ENCODE measurements at places on chromosomes 11 and 22. TPM values are rescaled to one million over a fixed set of nuclear protein-coding genes. Genes with fewer than 3 reads are reported as not detected.
A peak's percentile ranks its signal among the peaks of the same experiment; 100 is the strongest.

DNA sequence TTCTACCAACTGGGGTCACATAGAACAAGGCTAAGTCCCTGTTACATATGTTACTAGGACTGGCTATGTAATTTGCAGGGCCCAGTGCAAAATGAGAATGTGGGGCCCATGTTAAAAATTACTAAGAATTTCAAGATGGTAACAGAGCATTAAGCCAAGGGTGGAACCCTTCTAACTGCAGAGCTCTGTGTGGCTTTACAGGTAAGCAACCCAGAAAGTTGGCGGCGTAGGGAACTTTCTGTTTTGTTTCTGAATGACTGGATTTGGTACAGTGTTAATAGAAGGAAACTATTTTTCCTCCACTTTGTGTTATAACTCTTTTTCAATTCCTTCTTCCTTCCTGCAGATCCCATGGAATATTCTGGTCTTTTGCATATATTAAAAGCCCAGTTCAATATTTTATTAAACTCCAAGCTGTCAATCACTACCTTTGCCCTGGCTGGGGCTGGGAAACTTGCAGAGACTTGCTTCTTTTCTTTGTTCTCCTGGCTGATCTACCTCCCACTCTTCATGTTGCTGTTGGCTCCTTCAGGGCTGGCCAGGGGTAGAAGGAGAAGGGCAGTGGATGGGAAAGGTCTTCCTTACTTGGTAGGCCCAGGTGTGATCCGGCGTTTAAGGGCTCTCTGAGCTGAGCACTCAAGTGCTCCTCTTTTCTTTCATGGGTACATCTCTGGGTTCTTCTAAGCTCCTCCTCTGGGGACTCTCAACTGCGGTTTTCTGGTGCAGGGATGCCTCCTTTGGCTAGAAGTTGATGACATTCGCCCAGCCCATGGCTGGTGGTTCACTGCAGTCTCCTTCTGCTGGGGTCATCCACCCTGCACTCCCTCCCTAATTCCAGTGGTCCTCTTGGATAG lies 67.7 kb downstream of the SNX19 start:
- no peak for DNase-seq

- DNase-seq: no peak
These were observed 124.1 kb upstream of the MPPED2 start for GRCh38 chr11:30710221-30710620.

DNA sequence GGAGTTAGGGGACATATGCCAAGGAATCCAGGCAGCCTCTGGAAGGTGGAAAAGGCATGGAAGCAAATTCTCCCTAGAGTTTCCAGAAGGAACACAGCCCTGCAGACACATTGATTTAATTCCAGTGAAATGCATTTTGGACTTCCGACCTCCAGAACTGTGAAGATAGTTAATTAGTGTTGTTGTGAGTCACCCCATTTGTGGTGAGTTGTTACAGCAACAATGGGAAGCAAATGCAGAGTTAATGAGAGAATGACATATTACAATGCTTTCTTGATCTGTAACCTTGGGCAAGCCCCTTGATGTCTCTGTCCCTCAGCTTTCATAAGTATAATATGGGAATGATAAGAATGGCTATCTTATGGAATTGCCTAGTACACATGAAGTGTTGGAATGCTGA lies 178.7 kb downstream of the KIRREL3 start:
- no peak for DNase-seq

DNA sequence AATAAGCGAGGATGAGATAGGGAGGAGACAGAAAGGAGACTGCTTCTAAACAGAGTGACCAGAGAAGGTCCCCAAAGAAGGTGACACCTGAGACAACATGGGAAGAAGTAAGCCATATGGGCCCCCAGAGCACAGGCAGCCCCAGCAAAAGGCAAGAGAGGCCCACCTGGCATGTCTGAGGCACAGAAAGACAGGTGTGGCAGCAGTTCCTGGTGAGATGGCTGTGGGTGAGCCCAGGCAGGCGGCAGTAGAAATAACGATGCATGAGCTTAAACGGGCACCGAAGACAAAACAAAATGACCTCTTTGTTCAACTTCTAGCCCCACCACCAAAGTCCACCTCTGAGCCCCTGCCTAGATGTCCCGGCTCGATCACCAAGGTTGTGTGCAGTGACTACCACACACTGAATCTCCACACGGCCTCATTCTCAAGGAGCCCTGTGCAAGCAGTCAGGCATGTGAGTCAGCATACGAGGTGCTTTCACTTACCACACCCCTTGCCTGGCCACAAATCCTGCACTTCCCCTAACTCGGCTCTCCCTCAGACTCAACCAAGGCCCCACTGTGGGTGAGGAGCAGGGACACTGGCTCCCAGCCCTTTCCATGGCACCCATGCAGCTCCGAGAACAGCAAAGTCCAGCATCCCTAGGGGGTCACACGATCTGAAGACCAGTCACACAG lies 77.6 kb downstream of the PACSIN2 start:
- DNase-seq: no peak

- no peak for DNase-seq
These were observed 65.6 kb downstream of the CD44 start for GRCh38 chr11:35204614-35205013.

- DNase-seq: no peak
These were observed 156.7 kb downstream of the CNTN5 start for GRCh38 chr11:99177446-99177845.

- DNase-seq: no peak
These were observed 3.3 kb downstream of the TMEM121B start for GRCh38 chr22:17117890-17118289.

DNA sequence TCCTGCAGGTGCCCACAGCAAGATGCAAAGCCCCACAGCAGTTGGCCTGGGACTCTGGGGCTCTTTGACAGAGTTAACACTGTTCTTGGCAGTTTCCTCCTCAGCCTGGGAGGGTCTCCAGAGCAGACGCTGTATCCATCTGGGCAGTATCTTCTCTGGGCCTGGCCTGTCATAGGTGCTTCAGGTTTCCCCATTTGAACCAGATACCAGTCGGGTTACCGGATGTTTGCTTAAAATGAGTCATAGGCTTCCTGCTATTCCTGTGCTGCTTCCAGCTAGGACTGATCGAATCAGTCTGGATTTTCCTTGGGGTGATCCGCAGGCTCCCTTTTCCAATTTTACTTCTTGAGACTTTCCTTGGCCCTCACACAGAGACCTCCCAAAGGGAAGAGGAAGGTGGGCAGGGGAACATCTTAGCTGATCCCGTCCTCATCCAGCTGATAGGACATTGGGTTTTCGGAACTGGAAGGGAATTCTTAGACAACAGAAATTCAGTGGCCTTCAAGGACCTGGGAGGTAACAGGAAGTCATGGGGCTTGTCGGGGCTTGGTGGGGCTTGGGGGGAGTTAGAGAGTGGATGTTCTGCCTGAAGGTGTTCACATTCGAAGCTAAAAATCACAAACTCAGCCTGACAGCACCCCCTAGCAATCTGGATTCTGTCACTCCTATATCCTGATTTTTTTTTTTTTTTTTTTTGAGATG lies 2.4 kb upstream of the RANGAP1 start:
- no peak for DNase-seq

- no peak for DNase-seq
These were observed 27.3 kb upstream of the ELF5 start for GRCh38 chr11:34540870-34541269.

GRCh38 chr11:117479372-117479771 lies 151.7 kb downstream of the CEP164 start:
- DNase-seq: no peak

DNA sequence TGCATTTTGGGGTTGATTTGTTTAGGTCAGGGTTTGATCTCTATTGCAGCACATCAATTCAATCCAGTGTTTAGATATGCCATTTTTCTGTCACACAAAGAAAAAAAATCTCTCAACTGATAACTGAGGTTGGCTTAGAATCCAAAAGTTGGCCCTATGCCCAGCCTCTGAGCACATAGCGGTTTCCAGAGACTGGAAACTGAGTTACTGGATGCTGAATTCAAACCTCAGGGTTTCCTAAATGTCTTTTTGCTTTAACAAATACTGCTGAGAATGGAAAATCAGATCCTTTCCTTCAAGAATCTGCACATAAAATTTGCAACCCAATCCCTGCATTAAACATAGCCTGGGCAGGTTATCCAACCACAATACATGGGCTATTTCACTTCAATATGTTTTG lies 4.0 kb downstream of the P4HA3 start:
- DNase-seq: no peak

CALCA gene
- total RNA-seq: not detected

RAB30 gene
- 134 TPM for total RNA-seq

- no peak for DNase-seq
These were observed 66.2 kb downstream of the THAP12 start for GRCh38 chr11:76314741-76315090.

DNA sequence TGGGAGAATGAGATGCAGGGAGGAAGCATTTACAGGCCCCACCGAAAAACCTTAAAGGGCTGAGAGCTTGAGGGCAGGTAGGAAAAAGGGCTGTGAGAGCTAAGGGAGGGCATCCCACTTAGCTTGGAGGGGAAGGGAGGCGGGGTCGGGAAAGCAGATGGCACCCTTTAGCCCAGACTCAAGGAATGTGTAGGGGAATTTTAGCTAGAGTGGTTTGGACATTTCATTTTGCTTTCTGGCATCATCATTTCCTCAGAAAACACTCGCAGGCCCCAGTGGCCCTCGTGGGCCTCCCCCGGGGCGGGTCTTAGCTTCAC lies 846 bp upstream of the STIM1 start:
- DNase-seq: no peak

DNA sequence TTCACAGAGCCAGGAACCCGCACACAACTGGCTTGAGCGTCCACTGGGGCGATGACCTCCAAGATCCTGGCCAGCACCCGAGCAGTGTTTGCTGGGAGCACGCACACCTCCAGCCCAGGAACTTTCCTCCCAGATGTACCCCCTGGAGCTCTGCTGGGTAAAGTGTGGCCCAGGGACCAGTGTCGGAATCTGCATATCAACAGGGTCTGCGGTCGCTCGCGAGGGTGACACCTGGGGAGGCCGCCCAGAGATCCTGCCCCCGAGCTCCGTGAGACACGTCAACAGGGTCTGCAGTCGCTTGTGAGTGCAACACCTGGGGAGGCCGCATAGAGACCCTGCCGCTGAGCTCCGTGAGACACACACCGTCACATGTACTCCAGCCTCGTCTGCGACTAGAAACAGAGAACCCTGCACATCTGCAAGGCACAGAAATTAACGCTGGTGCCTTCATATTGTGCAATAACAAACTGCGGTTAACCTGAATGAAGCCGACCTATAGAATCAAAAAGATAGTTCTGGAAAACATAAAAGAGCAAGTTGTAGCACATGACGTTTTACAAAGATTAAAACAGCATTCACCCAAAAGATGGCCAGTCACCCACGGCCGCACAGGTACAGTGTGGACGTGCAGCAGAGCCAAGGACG lies 172.4 kb downstream of the BRD1 start:
- no peak for DNase-seq

- no peak for DNase-seq
These were observed 5.8 kb upstream of the LGALS1 start for GRCh38 chr22:37669586-37669985.

DNA sequence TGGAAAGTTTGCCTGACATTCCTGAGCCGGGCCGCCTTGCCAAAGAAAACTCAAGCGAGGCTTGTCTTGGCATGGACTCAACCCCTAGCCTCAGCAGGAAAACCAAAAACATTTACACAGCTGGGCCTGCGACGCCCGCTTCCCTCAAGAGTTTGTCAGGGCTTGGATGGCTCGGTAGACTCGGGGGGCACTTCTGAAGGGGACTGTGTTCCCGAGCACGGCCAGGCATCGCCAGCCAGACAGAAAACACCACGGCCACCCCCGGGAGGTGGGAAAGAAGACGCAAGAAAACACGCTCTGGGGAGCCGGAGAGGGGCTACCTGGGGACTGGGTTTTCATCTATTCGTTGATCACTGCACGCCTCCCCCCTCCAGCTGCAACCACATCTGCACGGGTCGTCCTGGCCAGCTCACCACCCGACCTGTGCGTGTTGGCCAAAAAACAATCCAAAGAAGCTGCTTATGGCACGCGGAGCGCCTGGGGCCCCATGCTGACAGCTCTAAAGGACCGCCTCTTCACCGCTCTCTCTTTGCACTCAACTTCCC lies 380.7 kb downstream of the MN1 start:
- no peak for DNase-seq

- peak; percentile 51 for DNase-seq
These were observed at the start of gene LRFN4 for GRCh38 chr11:66856496-66857233. Gene LRFN4, plus strand, starts transcription at chr11:66857064. Its CDS starts 681 bp downstream, at chr11:66857745.

- DNase-seq: no peak
These were observed 19.6 kb downstream of the RHOD start for GRCh38 chr11:67076202-67076601.

- no peak for DNase-seq
These were observed 924 bp upstream of the FADD start for GRCh38 chr11:70201882-70202861.

- DNase-seq: no peak
These were observed 9.2 kb upstream of the SMIM35 start for GRCh38 chr11:118095967-118096367.

SHISAL1 gene
- not detected for total RNA-seq

DNA sequence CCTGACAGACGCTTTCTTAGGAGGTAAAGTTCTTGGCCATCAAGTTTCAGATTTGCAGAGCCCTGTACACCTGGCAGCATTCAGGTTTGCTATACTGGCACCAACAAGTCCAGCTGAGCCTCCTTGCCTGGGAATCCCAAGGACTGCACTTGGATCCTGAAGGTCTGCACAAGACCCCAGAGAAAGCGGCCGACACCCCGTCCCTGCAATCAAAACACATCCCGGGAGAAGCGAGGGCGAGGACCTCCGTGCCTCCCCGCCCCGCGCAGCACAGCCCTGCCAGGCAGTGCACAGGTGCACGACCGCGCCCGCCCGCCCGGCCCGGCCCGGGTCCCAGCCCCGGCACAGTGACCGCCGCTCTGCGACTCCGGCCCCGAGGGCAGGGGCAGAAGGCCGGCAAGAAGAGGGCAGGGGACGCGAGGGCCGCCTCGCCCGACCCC lies 559 bp downstream of the MRTFA start:
- no peak for DNase-seq

GRCh38 chr11:118980191-118980881 lies 8.8 kb downstream of the FOXR1 start:
- no peak for DNase-seq
